ENCODE measurements at places on chromosomes 16 and 17.

DNA sequence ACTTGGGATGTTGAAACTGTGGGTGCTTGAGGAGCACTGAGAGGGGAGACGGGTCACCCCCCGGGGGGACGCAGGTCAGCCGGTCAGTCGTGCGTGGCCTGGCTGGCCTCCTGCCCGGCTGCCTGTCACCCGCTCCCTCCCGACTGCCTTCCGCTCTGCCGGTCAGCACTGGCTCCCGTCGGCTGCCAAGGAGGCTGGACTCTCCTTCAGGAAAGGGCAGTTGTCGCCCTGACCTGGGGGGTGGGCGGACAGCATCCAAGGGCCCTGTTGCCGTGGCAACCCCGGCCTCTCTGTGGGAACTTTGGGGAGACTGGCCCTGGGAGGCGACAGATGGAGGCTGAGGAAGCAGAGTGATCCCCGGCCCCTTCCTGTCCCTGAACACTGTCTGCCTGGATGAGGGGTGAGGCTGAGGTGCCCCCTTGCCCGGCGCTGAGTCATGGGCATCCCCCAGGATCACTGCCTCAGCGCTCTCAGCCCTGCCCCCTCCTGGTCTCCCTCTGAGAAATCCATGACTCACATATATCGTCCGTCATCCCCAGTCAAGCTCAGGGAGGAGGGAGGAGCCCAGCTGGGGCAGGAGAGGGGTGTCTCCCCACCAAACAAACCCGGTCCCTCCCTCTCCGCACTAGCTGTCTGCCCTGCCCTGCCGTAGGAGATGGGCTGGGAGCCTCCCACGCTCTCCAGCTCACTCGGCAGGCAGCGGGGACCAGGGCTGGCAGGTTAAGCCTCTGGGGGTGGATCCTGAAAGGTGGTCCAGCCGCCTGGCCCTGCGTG, at the start of gene ADGRG1:
ADGRG1 (plus strand) TSS at position 623 of the 774 bp plus-strand sequence. CDS start 21,658 bp downstream, outside the sequence.
- peak; percentile 40 for DNase-seq

DNA sequence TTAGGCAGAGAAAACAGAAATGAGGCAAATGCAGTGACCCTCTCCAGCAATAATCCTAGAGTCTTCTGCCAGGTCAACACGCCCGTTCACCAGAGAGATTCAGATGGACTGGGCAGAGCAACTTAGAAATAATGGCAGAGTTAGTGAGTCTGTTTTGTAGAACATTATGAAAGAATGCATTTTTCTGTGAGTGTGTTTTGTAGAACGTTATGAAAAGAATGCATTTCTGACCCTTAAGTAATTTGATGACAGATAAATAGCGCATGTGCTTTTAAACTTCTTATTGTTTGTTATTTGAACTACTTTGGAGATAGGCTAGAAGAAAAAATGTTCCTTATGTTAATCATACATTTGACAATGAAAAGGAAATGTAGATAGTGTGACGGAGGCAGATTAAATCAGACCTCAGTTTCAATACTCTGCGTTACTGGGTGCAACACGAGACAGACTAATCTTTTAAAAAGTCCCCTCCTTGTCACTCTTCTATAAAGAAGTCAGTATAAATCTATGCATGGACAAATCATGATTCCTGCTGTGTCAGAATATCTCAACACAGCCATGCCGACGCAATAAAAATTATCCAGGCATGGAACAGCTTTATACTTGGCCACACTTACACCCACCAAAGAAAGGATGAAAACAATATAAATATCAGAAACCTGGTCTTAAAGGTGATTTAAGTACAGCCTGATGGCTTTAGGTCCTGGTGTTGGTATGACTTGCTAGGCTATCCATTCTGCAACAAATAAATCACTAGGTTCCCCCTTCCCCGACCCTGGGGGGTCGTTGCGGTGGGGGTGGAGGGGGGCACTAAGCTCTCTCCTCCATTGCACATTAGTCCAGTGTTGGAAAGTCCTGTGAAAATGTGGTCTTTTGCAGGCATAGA, 47.8 kb downstream of the MARCHF10 start:
- no peak for DNase-seq

DNA sequence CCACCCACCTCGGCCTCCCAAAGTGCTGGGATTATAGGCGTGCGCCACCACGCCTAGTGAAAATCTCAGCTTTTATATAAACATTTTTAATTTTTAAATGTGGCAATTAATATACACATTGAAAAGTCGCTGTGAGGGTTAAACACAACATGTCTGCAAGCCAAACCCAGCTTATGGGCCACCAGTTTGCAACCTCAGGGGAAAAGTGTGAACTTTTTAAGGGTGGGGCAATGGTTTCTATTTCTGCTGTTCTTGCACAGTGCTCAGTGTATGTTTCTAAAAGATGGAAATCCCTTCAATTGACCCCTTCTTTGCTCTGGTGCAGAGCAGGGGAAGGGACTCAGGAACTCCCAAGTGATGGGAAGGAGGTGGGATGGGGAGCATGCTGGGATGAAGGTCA, 18.3 kb upstream of the SUPT4H1 start:
- DNase-seq, result no peak

- DNase-seq, result no peak
Measured at GRCh38 chr17:43403846-43404245, 5.1 kb downstream of the ARL4D start.

DNA sequence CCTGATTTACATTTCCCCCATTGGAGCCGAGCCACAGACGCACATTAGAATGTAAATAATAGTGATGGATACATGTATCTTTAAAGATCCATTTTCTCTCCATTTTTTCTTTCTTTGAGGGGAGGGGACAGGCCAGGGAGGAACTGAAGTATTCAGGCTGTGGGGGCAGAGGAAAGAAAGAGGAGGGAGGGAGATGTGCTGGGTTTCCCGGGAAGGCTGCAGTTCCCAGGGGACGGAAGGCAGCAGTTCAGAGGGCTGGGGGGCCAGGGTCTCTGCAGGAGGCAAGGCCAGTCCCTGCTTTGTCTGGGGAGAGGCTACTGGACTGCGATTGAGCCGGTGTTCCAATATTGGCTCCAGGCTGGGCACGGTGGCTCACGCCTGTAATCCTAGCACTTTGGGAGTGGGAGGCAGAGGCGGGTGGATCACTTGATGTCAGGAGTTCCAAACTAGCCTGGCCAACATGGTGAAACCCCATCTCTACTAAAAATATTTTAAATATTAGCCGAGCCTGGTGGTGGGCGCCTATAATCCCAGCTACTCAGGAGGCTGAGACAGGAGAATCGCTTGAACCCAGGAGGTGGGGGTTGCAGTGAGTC, 94.2 kb upstream of the LHX1 start:
- DNase-seq, result no peak

DNA sequence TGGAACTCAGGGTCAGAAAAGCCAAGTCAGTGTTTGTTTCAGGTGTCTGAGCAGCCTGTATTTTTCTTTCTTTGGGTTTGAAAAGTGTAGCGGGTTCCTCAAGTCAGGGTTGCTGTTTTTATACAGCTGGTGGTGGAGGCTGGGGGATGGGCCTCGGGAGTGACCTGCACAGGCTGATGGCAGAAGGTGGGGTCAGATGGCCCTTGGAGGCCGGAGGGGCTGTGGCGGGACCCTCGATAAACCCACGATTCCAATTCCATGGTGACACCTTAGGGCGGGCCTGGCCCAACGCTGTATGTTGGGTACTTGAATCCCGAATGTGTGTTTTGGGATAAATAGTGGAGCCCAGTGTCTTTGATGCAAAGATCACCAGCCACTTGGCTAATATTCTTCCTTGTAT, 28.7 kb downstream of the COX4I1 start:
- DNase-seq, result no peak

- DNase-seq, result no peak
Measured at GRCh38 chr17:47286198-47286914, 32.7 kb downstream of the ITGB3 start.

Measured in activated CD4-positive, alpha-beta T cell treated with anti-CD3 and anti-CD28 coated beads, Interleukin-2, amount 50 U/mL, for 24 hours (primary cell).